ENCODE measurements at places on chromosomes 16 and 17.
A peak's percentile ranks its signal among the peaks of the same experiment; 100 is the strongest.

GRCh38 chr16:2475413-2476344, 752 bp downstream of the TBC1D24 start:
- no peak for DNase-seq

DNA sequence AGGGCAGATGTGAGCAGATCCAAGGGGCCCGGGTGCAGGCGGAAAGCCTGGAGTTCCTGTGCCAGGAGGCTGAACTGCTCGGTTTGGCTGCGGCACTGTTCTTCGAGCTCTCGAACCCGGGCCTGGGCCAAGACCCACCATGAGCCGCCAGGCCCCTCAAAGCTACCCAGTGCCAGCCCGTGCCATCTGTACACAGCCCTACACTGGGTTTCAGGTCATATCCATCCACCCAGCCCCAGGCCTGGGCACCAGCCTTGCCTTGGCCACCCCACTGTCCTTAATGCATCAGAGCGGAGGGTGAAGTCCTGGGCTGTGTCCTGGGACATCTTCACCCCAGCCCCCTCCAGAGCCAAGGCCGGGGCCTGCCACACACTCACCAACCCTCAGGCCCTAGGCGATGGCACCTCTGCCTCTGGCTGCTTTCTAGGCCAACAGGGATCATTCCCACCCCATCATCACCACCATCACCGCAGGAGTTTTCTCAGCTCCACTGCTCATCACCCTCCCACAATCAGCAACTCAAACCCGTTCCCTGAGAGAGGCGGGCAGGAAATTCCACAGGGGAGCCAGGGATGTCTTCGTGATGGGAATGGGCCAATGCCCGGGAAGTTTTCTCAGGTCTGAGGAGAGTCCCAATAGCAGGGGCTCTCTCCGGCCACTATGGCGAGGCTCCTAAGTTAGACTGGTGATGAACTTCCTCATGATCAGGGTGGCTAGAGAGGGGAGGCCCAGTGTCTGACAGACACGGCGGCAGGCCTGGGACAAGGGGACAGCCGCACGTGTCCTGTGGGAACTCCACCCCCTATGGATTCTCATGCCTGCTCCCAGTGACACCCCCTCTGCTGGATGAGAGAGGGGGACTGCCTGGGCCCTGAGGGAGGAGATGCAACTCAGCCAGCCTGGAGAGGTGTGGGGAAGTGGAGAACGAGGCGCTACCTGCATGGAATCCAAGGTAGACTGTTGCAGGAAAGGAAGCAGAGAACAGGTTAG, 9.1 kb downstream of the TSPOAP1 start:
- no peak for DNase-seq

GRCh38 chr16:68617734-68618133, 27.4 kb upstream of the CDH3 start:
- no peak for DNase-seq

DNA sequence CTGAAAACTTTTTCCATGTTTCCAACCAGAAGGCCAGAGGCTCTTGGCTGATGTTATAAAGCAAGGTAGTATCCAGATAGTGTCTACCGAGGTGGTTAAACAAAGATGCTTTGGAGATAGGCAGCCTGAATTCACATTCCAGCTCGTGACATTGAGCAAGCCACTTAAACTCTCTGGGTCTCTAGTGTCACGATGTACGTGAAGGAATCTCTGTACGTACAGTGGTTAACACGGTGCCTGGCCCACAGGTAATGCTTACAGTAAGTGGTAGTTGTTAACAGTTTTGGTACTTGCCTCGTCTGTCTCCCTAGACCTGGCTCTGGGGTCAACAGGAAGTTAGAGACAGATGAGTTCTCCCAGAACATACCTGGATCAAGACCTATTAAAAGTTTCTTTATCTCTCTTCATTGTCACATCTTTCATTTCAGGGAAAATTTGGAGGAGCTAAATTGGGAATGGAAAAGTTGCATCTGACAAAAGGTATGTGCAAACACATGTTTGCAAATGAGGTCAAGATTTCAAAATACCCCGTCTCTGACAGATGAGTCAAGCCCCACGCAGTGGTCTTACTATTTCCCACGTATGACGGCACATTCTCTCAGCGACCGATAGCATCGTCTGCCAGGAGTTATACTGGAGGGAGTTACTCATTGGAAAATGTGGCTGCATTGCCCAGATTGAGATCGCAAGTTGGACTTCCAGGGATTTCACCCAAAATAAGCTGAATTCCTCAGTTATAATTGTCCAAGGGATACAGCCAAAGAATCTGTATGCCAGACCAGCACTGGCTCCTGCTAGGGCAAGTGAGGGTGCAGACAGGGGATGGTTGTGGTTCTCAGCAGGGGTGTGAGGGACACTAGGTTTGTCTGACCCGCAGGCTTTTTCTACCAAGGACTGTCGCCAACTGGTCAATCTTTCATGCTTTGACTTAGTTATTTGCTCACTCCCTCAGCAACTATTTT, 18.9 kb upstream of the MYH10 start:
- no peak for DNase-seq

GRCh38 chr17:18141210-18141803, 32.8 kb downstream of the MYO15A start:
- peak; percentile 33 for DNase-seq

- DNase-seq = no peak
These were observed 174.3 kb downstream of the ENGASE start for GRCh38 chr17:79248843-79249493.

DNA sequence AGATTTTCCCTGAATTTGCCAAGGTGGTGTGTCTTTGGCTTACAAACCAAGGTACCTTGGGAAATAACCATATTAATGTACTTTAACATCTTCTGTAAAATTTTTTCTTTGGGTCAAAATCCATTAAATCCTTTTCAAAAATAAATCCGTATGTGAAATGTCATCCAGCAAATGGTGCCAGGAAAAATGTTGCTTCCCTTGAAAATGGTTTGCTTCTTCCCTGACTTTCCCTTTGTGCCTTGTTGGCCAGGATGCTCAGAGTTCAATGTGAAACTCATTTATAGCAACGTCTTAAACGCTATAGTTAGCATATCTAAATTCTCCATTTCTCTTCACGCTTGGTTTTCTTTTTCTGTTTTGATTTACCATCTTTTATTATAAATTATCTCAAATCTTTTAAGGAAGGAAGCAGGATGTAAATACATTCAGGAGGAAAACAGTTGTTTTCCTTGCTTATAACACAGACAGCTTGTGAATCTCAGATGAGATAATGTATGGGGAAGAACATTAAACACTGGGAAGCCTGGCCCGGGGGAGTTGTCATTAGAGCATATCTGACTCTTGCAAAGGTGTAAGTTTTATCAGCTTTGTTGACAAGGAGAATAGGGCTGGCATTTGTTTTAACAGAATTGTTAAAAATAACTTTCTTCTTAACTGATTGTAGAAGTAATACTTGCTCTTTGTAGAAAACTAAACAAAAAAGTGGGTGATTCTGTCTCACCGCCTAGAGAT, 42.1 kb downstream of the GPRC5B start:
- no peak for DNase-seq

DNA sequence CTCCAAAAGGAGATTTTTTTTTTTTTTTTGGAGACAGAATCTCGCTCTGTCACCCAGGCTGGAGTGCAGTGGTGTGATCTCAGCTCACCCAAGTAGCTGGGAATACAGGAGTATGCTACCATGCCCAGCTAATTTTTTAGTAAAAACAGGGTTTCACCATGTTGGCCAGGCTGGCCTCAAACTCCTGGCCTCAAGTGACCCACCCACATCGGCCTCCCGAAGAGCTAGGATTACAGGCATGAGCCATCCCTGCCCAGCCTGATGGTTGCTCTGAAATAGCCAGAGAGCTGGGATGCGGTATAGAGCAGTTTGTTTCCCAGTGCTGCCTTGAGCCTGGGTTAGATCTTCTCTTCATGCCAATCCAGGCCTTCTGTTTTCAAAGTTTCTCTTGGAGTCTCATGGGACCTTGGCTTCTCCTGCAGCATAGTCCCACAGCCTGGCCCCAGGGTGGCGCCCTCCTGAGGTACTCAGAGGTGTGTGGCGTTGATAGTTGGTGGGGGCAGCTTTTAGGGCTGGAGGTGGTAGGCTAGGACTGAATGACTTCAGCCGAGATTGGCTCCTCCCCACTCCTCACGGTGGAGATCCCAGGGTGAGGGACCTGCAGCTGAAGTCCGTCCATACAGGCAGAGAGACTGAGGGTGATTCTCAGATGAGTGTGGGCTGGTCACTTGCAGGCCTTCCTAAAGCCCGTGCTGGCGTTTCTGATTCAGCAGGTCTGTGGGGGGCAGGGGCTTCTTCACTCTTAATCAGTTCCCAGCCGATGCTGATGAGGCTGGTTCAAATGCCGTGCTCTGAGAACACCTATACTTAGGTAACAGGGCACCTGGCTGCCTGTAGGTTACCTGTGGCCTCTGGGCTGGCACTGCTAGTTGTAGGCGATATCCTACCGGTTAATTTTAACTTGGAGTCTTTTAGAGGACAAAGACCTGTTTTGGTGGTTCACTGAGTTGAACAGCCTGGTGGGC, 52.0 kb downstream of the TNFRSF13B start:
- DNase-seq = no peak

DNA sequence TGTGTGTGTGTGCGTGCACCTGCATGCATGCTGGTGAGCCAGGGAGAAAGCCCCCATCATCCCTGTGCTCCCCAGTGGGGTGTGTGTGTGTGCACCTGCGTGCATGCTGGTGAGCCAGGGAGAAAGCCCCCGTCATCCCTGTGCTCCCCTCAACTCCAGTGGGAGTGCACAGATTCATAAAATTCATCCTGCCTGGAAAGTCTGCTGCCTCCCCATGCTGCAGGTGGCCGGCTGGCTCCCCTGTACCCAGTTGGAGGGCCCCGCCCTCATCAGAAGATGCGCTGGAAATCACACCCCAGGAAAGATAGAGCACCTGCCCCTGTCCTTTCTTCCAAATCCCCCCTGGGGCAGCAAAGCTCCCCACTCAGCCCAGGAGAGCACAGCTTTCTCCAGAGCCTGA, 84.8 kb upstream of the DOC2B start:
- no peak for DNase-seq

DNA sequence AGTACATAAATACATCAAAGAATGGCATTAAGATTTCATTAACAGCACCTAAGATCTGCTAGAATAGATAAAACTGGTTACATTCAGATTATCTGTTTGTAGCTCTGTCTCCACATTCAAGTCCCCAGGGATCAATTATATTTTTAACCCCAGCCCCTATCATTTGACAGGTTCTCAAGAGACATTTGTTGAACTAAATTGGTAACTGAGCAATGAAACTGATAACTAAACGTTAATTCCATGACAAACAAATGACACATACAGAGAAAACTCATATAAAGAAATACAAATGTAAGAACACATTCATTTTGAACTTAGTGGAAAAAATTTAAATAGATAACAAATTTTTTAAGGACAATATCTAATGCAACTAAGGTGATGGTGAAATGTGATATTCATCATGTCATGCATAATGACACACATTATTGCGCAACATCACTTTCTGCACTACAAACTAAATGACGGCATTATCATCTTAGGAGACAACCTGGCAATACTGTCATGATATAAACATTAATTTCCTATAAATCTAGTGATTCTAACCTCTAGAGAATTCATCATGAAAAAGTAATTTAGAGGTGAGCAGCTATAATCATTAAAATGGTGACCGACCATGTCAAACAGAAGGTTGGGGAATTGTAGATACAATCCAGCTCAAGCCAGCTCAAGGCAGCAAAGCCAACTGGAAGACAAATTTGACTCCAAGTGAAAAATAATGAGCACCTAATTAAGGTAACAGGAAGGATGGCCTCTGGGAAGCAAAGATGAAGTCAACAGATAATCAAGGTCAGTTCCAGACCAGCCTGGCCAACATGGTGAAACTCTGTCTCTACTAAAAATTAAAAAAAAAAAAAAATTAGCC, 9.5 kb downstream of the ARHGAP17 start:
- DNase-seq = no peak

GRCh38 chr16:78796221-78796866, 696.9 kb downstream of the WWOX start:
- no peak for DNase-seq

- peak; percentile 29 for DNase-seq
These were observed 14.3 kb downstream of the KPNB1 start for GRCh38 chr17:47663912-47664623.

DNA sequence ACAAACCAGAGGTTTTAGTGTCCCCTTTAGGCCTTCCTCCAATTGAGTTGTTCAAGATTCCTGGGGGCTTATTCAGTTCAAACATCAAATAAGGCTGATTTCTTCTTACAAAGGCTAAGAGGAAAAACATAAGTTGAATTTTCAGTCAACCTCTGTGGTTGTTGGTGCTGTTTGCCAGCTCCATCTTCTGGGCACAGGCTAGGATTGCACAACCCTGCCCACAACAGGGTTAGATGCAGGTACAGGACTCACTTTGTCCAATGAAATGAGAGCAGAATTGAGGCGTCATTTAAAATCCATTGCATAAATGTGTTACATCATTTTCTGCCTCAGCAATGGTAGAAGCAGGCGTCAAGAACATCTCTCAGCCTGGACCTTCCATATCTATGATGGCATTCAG, 173.3 kb downstream of the PMP22 start:
- DNase-seq = no peak

DNA sequence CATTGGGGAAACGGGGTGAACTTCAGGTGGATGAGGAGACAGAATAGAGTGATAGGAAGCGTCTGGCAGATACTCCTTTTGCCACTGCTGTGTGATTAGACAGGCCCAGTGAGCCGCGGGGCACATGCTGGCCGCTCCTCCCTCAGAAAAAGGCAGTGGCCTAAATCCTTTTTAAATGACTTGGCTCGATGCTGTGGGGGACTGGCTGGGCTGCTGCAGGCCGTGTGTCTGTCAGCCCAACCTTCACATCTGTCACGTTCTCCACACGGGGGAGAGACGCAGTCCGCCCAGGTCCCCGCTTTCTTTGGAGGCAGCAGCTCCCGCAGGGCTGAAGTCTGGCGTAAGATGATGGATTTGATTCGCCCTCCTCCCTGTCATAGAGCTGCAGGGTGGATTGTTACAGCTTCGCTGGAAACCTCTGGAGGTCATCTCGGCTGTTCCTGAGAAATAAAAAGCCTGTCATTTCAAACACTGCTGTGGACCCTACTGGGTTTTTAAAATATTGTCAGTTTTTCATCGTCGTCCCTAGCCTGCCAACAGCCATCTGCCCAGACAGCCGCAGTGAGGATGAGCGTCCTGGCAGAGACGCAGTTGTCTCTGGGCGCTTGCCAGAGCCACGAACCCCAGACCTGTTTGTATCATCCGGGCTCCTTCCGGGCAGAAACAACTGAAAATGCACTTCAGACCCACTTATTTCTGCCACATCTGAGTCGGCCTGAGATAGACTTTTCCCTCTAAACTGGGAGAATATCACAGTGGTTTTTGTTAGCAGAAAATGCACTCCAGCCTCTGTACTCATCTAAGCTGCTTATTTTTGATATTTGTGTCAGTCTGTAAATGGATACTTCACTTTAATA, 7.0 kb upstream of the TMEM235 start:
- DNase-seq = peak; percentile 91

DNA sequence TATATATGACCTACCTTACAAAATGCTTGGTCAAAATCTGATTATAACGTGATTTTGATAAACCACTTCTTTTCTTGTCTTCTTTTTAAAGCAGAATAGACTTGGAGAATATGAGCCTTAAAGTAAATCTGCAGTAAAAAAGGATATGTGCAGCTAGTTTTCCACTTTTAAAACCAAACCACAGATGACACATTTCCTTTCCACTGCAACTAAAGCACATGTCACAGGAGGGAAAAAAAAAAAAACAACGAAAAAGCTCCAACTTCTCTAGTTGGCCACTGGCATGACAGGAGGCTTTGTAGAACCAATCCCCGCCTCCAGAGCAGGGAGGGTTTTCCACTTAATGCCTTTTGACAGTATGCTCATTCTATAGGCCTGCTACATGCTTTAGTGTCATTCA, at the start of gene EVI2A:
TSS of gene EVI2A (minus strand) at position 142 of the 400 bp plus-strand sequence. CDS start 2,609 bp downstream, outside the sequence.
- DNase-seq = no peak

Data from NCI-H446 treated with DMSO at 0.1 percent for 48 hours (cell line).